ENCODE measurements at places on chromosomes 1 and 21.

- DNase-seq, result no peak
These were observed 79.9 kb upstream of the LAMC2 start for GRCh38 chr1:183106166-183106565.

GRCh38 chr1:206635978-206636345 is 626 bp downstream of the DYRK3 start:
- no peak for DNase-seq

GRCh38 chr1:15617173-15618076 is at the start of gene DDI2:
Gene DDI2, plus strand, starts transcription at chr1:15617458. Its CDS starts 213 bp downstream, at chr1:15617671.
- peak; percentile 91 for DNase-seq

- DNase-seq, result no peak
These were observed 35.5 kb downstream of the C21orf91 start for GRCh38 chr21:17783481-17784179.

- DNase-seq, result no peak
These were observed 51.5 kb upstream of the EPS8L3 start for GRCh38 chr1:109814993-109815786.

- DNase-seq, result no peak
These were observed 17.3 kb downstream of the CHD5 start for GRCh38 chr1:6162773-6163172.

DNA sequence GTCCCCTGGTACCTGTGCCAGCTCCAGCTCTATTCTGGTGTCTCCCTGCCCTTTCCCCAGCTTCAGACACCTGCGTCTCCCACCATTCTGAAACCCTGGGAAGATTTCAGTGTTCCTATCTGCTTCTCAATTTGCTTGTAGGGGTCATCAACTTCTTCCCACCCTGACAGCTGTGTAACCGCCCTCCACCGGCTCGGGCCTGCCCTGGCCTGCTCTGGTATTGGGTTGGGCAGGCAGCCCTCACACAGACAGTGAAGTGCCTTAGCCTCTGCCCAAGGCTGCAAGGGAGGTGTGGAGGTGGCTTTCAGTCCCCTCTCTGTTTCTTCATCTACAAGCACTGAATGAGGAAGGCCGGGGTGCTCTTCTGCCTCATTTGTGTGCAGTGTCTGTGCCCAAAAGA is 97.2 kb downstream of the LAMC2 start:
- DNase-seq, result no peak

DNA sequence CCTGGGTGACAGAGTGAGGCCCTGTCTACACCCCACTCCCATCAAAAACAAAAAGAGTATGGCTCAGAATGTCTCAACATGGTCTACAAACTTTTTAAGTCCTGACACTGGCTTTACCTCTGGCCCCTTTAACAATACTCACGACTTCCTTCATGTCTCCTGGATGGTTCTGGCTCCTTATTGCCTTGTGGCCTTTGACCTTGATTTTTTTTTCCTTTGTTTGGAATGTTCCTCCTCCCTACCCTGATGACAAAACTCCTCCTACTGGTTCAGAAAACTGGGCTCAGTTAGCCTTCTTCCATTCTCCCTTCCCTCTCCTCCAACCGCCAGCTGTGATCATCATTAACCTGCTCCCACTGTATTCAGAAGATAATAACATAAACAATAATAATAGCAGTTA is 4.6 kb upstream of the SOAT1 start:
- no peak for DNase-seq

DNA sequence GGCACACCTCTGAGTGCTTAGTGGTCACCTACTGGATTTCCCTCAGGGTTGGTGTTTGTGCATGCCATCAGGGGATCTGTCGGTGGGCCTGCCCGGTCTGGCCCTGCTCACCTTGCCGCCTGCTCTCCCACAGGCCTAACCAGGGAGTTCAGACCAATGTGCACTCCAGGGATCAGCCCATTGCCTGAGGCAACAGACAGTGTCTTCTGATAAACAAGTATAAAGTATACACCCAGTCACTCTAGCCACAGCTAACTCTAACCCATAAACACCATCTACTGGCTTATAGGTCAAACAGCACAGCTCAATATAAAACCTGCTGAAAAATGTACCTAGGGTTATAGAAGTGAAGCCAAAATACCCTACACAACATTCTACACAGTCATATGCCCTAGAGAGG is 1300.0 kb downstream of the PLA2G4A start:
- no peak for DNase-seq

- DNase-seq, result no peak
These were observed 3.9 kb downstream of the FNDC7 start for GRCh38 chr1:108716437-108717230.

GRCh38 chr1:87787551-87787950 is 458.9 kb downstream of the LMO4 start:
- DNase-seq, result no peak

DNA sequence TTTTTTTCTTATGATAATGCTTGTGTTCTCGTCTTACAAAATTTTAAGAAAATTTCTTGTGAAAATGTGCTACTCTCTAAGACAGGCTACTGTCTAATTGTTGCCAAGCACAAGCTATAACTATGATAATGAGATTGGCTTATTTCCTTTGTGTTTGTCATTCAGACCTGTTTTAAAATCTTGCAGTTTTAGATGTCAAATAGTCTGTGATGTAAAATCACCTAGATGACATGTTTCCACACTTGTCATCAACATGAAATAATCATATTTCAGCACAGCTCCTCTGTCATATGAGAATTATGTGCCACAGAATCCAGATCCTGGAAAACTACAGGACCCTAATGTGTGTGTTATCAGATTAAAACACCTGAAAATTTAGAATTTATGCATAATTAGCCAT is 539.7 kb downstream of the USP25 start:
- no peak for DNase-seq

- no peak for DNase-seq
These were observed 4.3 kb downstream of the ADAMTS1 start for GRCh38 chr21:26840912-26841311.

DNA sequence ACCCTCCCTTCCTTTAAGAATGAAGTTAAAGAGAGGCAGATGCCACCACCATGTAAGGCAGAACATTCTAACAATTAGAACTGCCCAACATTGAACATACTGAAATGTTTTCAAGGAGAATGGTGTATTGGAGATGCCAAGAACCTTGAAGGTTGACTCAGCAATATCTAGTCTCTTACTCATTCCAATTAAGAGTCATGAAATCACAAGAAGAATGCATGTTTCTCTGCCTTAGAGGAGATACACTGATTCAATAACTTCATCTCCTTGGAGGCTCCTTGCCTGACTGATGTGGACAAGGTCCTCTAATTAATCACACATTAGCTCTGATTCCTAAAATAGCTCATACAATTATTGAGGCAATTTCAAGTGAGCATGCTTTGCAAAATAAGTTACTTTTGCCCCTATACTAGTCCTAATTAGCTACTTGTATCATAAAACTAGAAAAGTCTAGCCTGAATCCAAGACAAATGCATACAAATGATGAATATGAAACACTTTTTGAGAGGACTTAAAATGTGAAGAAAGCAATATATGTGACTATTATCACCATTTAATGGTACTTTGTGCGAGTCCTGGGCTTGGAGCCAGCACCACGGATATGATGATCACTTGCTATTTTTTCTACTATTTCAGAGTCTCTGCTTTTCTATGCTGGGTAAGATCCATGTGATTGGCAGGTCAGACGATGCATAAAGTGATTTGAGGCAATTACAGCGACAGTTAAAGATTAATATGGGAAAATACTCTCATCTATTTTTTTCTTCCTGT is 114.5 kb downstream of the DSCAM start:
- no peak for DNase-seq

DNA sequence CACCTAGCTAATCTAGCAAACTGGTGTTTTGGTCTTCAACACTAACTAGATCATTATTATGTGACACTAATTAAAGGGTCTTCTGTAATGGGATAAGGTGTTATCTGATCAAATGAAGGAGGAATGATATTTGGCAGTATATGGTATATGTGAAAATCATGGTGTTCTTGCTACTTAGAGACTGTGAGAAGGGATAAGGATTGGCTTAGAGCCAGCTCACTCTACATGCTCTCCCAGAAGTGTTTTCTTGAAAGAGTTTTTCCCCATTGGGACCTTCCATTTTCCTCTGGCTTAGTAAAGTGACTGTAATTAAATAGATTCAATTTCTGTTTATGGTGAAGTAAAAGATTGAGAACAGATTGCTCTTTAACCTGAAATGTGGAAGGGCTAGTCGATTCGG is 71.2 kb upstream of the RGL1 start:
- no peak for DNase-seq

GRCh38 chr21:34498623-34499022 is 13.4 kb downstream of the KCNE1 start:
- no peak for DNase-seq

DNA sequence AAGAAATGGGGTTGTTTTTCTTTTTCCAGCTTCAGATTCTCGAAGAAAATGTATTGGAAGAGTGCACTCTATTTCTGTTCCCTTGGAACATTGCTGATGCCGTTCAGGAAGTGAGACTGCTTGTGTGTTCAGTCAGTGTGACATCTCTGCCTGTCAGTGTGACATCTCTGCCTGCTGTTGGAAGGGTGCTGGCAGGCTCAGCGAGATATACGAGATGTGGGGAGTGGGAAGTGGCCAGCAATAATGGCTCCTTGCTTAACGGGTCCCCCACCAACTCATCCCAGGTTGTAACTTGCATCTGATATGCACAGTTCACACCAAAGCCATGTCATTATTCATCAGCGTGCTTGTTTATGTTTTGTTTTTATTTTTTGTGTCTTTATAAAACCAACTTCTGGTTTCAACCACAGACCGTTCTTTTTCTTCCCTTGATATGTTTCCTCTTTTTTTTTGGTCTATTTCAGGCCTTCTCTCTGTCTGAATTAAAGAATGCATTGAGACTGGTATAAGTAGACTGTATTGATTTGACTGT is 145.4 kb downstream of the GALNT2 start:
- DNase-seq, result no peak

DNA sequence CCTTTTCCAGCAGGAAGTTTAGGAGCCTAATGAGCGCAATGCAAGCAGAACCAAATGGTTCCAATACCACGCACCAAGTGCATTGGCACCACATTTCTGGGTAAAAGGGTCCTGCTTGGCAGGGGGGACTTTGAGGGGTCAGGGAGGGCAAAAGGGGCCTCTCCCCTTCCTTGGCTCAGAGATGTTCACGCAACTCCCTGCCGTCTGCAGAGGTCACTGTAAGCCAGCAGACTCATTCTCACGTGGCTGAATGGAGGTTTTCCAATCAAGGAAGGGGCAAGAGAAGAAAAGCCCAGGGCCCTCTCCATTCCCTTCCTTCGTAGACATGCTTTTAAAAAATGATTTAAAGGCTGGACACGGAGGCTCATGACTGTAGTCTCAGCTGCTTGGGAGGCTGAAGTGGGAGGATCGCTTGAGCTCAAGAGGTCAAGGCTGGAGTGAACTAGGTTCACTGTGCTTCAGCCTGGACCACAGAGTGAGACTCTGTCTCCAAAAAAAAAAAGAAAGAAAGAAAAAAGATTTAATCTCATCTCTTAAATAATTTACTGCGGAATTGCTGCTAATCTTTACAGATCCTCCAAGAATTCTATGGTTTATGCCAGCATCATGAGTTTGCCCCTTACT is 80.3 kb downstream of the RUNX3 start:
- DNase-seq, result no peak

GRCh38 chr1:202376247-202376646 is 27.7 kb downstream of the PPP1R12B start:
- no peak for DNase-seq

DNA sequence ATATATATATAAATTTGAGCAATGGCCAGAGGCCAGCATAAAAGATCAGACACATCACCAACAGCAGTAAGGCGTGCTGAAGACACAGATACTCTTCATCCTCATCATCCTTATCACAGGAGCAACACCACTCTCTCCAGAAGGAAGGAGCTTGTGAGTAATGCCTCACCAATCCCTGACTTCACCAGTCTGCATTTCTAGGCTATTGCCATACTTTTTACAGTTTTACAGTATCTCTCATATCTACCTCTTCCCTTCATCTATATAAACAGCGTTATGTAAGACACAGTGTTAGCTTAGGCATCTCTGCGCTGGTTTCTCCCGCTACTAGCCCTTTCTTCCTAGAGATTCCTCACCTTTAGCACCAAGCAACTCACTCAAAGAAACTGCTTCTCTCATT is 2.4 kb upstream of the ABL2 start:
- DNase-seq, result no peak

- no peak for DNase-seq
These were observed 68.2 kb upstream of the OLIG2 start for GRCh38 chr21:32957545-32957944.

- no peak for DNase-seq
These were observed 12.4 kb downstream of the HOOK1 start for GRCh38 chr1:59827055-59827643.

- no peak for DNase-seq
These were observed 47.8 kb upstream of the PCBP3 start for GRCh38 chr21:45595574-45596295.

GRCh38 chr1:15051882-15052528 is 101.5 kb upstream of the TMEM51 start:
- DNase-seq, result no peak

- DNase-seq, result no peak
These were observed 7.3 kb upstream of the TBX15 start for GRCh38 chr1:118995312-118996016.

DNA sequence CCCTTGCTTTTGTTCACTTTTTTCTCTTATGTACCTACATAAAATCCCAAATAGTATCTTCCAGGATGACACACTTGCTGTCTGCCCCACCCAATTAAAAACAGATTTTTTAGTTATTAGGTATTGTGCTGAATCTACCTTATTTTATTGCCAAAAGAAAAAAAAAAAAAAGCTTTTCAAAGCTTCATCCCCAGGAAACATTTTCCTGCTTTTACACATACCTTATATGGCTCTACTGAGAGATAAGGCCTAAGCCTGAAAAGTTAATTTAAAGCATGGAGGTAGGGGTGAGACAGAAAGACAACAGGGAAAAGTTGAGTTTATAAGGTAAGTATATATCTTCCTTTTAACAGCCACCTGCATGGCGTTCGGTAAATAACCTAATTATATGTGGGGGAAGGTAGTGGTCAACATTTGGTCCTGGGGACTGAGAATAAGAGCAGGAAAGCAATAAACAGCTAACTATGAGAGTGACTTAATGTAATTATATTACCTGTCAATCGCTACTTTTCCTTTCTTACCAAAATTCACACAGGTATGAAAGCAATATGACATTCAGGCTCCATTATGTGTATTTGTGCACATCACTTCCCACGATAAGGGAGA is 54.6 kb upstream of the BOLA1 start:
- no peak for DNase-seq

- DNase-seq, result no peak
These were observed 97.3 kb downstream of the SPSB1 start for GRCh38 chr1:9389968-9390367.
